ENCODE measurements at places on chromosomes 7 and 10.

- DNase-seq, result no peak
These were observed 106.2 kb downstream of the RTKN2 start for GRCh38 chr10:62162261-62162981.

GRCh38 chr7:121351682-121352081 lies 22.9 kb downstream of the WNT16 start:
- DNase-seq, result peak; percentile 5

DNA sequence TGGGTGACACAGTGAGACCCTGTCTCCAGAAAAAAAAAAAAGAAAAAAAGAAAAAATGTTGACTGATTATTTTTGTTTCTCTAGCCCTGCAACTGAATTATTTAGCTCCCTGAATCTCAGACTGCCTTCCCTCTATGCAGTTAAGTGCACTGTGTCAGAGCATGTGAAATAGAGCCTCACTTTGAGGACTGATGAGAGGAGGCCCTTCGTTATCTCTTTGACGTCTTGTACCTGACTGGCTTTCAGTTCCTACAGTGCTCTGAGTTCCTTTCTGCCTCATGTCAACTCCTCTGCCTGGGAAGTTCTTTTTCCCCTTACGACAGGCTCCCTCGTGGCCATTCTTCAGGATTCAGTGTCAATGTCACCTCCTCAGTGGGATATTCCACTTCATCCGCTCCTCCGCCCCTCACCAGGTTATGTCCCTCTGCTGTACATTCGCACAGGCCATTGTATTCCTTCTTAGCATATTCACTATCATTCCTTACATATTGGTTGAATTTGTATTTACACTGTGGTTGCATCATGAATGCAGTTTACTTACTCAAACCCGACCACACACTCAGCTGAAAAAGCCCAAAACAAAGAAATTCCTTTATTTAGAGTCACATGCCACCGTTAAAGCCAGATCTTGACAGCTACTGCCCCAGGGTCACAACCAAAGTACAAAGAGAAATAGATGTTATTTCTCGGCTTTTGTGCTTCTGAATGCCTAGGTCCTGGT lies 18.1 kb upstream of the CAMK2G start:
- DNase-seq, result no peak

DNA sequence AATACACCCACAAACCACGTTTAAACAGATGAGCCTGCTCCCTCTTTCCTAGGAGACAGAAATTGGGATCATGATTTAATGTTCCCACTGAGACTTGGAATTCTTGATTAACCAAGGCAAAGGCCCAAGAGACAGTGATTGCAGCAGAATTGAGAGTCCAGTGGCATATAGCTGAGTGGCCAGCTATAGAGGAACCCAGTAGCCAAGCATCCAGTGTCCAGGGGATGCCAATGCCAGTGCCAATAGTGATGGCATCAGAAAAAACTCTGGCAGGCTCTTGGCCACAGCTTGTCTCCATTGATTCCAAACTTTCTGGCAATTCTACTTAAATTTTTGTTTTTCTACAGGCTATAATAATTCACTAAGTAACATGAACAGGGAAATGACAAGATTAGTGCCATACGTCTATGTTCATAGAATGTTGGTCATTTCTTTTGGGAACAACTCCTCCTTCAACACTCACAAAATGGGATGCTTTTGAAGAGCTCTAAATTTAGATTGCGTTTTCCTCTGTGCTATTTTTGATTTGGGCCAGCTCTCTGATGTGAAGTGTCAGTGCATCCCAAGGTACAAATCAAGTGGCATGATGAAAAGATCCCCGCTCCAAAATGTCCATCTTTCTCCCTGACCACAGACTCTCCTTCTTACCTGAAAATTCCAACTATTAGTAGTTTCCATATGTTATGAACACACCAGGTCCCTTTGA lies 83.1 kb upstream of the A1CF start:
- no peak for DNase-seq

DNA sequence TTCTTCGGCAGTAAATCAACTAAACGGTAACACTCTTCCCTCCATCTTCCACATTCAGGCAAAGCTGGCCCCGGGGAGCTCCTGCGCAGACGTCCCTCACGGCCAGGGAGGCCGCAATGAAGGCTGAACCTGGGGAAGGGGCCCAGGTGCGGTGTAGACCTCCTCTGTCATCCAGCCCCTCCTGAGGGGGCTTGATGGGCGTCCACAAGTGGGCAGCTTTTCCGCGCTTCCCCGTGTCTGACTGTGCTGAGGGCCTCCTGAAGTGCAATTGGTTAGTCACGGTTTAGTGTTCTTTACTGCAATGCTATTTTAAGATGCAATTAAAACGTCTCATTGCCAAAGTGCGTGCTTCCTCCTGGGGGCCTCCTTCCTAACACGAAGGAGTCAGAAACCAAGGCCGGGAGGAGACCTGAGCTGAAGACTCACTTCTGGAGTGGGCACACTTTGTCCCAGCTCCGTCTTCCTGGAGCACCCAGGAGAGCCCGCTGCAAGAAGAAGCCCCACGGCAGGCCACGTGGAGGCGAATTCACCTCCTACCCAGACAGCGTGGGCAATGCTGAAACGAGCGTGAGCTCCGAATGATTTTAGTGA lies 173.3 kb downstream of the ELFN1 start:
- no peak for DNase-seq

DNA sequence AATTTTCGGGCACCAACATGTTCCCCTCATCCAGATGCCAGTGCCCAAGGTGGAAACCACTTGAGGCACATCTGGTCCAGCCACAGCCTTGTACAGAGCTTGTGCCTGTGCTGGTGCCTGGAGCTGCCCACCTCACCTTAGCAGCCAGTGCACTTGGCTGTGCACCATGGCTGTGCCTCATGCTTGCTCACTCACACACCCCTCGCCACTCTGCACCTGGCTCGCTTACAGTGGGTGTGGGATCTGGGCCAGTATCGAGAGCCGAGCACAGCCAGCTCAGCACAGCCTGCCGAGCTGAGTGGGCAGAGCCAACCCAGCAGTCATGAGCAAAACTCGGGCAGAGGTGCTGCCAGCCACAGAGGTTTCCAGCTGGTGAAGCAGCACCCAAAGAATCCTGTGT lies 139.9 kb upstream of the NUPR2 start:
- no peak for DNase-seq

GRCh38 chr10:70561558-70561957 lies 41.0 kb downstream of the PRF1 start:
- no peak for DNase-seq
